Activated CD4-positive, alpha-beta T cell treated with anti-CD3 and anti-CD28 coated beads, Interleukin-2, amount 50 U/mL, for 4 hours (primary cell): ENCODE measurements at places on chromosomes 16 and 17.

DNA sequence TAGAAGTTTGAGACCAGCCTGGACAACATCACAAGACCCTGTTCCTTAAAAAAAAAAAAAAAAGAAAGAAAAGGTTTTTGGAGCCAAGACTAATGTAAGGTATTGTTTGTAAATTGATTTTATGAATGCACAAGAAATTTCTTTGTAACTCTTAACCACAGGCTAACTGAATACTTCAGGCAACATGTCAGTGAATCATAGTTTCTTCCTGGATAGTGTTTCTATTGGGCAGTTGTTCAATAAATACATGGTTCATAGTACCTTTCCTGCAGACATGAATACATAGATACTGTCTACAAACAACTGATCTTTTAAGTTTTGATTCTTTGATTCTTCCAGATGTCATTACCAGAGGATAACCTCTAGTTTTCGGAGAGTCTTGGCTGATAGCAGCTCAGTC, 11.6 kb downstream of the DDX42 start:
- DNase-seq, result no peak

DNA sequence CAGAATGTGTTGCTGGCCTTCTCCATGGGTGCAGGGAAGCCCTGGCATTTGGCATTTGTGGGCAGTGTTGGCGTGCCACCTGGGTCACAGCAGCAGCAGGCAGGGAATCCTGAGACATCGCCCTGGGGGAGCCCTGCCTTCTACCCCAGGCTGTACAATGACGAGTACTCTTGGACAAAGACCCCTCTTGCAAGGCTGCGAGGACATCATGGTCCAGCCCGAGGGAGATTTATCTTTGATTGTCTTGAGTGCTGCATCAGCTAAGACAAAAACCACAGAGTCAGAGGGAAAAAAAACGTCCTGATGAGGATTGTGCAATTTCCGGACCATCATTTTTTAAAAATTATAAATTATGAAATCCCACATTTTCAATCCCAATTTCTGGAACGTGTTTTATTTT, 3.7 kb downstream of the CRISPLD2 start:
- no peak for DNase-seq

DNA sequence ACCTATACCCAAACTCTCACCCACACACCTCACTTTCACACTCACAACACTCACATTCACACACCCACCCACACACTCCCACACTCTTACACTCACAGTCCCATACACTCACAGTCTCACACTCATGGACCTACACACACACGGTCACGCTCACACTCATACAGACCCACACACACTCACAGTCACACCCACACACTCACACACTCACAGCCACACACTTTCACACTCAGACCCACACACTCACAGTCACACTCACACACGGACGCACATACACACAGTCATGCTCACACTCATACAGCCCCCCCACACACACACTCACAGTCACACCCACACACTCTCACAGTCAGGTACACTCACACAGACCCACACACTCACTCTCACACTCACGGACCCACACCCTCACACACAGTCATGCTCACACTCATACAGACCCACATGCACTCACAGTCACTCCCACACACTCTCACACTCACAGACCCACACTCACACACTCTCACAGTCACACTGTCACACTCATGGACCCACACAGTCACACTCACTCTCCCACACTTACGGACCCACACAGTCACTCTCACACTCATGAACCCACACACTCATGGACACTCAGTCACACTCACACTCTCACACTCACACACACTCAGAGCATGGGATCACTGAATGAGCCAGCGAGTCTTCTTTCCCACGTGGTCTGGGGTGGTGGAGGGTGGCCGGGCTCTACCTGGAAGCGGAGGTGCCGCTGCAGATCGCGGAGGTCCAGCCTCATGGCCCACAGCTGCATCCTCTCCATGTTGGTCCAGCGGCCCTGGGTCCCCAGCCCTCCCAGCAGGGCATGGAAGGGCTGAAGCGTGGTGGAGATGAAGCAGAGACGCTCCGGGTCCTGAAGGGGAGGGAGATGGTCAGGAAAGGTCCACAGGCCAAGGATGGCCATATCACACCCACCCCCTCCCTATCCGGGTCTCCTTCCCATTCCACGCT, 5.1 kb downstream of the IL27 start:
- no peak for DNase-seq

GRCh38 chr16:36336-36984, 16.9 kb downstream of the POLR3K start:
- no peak for DNase-seq

DNA sequence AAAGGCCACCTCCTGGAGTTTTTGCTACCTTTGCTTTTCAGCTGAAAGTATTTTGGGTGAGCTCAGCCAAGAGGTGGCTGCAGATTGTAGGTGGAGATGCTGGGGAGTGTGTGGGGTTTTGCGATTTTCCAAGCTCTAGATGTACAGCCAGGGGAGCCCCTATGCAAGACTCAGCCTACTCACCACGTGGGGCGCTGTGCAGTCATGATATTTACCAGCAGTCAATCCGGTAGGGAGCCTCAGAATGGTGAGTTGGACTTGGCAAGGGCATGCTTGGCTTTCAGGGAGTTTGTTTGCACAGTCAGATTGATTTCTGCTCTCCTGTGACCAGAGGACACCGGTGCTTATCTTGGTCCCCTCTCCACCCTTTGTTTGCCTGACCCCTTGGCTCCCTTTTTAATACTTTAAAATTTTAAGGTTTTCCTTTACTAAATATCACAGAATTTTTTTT, 175.3 kb downstream of the UTP18 start:
- DNase-seq, result peak; percentile 51
